MG63 (cell line): ENCODE measurements at places on chromosomes 5 and 9. TPM values are rescaled to one million over a fixed set of nuclear protein-coding genes. Genes with fewer than 3 reads are reported as not detected.

GRCh38 chr9:127424676-127424999 is 456 bp downstream of the ZNF79 start:
- DNase-seq: no peak

Gene ADAMTS12
- total RNA-seq: 8.1 and 11.8 TPM in 2 replicates

DNA sequence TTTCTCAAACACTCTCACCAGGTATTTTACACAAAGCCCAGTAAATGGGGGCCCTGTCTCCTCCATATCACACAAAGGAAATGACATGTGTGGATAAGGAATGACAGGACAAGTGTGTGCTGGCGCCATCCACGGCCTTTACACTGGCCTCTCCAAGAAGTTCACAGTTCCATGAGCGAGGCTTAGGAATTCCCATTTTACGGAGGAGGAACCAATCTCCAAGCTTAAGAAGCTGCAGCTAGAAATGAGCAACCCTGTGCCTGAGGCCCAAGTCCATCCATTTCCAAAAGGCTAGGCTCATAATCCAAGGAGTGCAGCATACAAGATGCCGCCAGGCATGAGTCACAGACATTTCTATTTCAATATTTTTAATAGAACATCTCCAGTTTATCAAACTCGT is 203.4 kb downstream of the AUH start:
- DNase-seq: no peak

- DNase-seq: no peak
Observed at GRCh38 chr9:23635276-23635675, 190.8 kb downstream of the ELAVL2 start.

- peak; percentile 91 for DNase-seq
Observed at GRCh38 chr5:159581502-159582249, 251.4 kb upstream of the IL12B start.

- no peak for DNase-seq
Observed at GRCh38 chr5:110269478-110270142, 456.9 kb downstream of the TMEM232 start.

- no peak for DNase-seq
Observed at GRCh38 chr5:154514331-154514730, 36.3 kb upstream of the HAND1 start.

Gene TMEM252
- total RNA-seq: not detected in 2 replicates

GRCh38 chr9:4760122-4760521 is 19.1 kb upstream of the AK3 start:
- DNase-seq: no peak

GRCh38 chr5:62308439-62308838 is 2.4 kb downstream of the KIF2A start:
- no peak for DNase-seq
